ENCODE measurements at places on chromosomes 2 and 18.

GRCh38 chr18:53909668-53910067 is 314.8 kb downstream of the MBD2 start:
- DNase-seq = no peak

DNA sequence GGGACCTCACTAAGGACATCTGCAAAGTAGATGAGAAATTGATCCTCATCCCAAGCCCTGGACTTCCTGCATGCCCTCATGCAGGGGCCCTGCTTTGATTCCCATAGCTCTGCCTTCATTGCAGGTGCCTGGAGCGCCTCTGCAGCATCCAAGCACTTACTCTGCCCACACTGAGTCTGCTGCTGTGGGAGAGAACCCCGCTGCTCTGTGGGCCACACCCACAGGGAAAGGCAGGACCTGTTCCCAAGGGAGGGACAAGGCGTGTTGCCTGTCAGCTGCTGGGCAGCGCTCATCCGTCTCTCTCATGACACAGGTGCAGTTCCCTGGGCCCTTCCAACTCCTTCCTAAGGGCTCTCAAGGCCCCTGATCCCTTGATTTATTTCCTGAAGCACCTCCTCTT is 266.8 kb upstream of the SMIM21 start:
- no peak for DNase-seq

- peak; percentile 53 for DNase-seq
These were observed 895 bp upstream of the GLS start for GRCh38 chr2:190879474-190880377.

- DNase-seq = no peak
These were observed 65.4 kb downstream of the PLA2R1 start for GRCh38 chr2:159996792-159997546.

- DNase-seq = no peak
These were observed 25.5 kb upstream of the EXOC6B start for GRCh38 chr2:72851333-72851732.

DNA sequence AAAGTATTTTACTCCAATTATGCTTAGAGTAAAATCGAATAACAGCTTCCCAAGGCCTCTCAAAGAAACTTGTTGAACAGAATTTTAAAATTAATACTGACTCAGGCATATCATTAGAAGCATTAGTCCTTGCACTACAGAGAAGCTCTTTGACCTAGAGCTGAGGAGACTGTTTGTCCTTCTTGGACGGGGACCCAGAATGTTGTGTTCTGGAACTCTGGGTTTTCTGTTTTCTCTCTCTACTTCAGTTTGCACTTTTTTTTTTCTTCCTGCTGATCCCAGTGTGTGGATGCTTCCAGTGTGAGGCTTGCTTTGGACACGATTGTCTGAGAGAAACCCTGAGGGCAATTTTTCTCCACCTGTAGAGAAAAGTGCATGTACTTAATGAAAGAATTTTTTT is 847.6 kb downstream of the SOCS6 start:
- no peak for DNase-seq

GRCh38 chr2:210389856-210390255 is 74.9 kb upstream of the MYL1 start:
- no peak for DNase-seq

GRCh38 chr2:167732326-167732725 is 515.1 kb downstream of the STK39 start:
- no peak for DNase-seq

GRCh38 chr2:219434468-219434717 is 250 bp upstream of the SPEG start:
- no peak for DNase-seq
